ENCODE measurements at places on chromosomes 6 and 20.
A peak's percentile ranks its signal among the peaks of the same experiment; 100 is the strongest.

GRCh38 chr6:89410231-89410761 lies 1.8 kb downstream of the RRAGD start:
- no peak for DNase-seq

DNA sequence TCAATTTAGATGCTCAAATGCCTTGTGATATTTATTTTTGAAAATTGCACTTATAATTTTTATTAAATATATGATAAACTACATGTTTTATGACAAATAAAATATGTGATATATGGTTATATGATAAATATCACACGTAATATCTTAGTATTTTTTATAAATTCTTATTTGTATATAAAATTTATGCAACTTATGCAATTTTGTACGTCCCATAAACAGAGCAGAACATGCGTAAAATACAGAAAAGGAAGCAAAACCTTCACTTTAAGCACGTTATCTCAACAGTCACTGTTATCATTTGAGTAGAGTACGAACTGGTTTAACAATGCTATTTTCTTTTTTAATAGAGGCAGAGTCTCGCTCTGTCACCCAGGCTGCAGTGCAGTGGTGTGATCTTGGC lies 15.7 kb upstream of the ADRM1 start:
- no peak for DNase-seq

DNA sequence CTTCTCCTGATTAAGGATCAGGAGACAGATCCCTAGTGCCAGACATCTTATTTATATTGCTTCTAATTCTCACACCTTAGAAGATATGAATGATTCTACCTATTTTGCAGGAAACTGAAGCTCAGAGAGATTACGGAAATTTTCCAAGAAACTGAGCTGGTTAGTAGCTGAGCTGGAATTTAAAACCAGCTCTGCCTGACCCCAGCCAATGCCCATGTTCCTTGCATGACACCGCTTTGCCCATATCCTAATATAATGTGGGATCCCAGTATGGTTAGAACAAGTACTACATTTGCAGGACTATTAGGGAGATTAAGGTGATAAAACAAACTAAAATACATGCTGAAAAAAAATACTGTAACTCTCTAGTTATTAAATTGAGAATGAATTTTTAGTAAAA lies 1.9 kb downstream of the TMEM30A start:
- no peak for DNase-seq

DNA sequence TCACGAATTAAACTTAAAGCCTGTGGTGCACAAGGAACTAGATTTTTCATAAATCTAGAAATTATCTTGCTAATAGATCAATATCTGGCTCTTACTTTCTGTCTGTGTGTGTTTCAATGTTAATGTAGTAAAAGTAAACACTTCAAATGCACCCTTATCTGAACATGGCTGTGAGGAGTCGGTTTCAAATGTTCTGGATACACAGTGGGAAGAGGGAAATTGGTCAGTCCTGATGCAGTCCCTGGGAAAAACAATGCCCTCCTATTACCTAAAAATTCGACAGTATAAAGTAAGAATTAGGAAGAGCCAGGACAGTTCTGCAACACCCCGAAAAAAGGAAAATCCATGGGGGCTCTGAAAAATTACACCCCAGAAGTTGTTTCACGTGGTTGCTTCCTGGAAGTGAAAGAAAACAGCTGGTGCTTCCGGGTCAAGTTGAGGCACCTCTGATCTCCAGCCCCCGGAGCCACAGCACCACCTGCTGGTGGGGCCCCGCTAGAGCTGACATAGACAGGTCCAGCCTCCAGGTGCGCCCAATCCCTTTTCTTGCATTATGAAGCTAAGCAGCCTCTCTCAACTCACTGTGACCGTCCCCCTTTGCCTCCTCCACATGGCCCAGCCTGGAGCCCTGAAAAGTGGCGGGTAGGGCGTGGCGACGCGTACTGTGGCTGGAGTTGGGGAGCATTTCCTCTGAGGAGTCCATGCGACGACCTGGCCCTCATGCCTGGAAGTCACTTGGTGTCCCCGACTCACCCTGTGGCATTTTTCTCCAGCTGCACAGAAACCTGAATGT lies 8.3 kb downstream of the SEMG2 start:
- DNase-seq, result peak; percentile 49

DNA sequence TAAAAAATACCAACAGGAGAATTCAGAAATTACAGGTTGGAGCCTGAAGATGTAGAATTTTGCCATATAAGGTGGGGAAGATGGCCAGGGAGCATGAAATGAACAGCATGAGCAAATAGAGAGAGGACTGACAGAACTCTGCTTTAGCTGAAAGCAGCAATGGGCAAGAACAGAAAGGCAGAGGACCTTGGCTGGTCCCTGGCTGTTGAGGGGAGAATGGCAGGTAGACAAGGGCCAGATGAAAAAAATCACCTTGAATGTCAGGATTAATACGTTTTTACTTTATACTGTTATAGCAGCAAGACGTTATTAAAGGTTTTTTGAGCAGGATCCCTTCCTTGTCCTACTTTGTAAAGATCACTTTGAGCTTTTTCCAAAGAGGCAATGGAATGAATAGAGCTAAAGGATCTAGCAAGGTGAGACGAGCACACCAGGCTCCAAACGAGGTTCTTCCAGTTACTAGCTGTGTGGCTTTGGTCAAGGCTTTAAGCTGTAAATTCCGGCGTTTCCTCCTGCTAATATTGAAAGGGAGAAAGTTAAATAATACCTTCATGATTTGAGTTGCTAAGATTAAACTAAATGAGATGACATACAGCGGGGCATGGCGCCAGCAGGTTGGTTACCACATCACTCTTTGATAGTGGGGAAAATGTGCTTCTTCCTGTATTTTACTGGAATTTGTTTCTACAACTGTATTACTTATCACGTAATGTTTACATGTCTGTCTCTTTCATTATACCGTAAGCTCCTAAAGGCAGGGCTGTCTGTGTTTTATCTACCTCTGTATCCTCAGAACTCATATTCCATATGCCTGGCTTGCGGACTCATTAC lies 776 bp downstream of the PPIL1 start:
- peak; percentile 84 for DNase-seq

- no peak for DNase-seq
Measured at GRCh38 chr20:23095499-23095898, 9.4 kb upstream of the CD93 start.

DNA sequence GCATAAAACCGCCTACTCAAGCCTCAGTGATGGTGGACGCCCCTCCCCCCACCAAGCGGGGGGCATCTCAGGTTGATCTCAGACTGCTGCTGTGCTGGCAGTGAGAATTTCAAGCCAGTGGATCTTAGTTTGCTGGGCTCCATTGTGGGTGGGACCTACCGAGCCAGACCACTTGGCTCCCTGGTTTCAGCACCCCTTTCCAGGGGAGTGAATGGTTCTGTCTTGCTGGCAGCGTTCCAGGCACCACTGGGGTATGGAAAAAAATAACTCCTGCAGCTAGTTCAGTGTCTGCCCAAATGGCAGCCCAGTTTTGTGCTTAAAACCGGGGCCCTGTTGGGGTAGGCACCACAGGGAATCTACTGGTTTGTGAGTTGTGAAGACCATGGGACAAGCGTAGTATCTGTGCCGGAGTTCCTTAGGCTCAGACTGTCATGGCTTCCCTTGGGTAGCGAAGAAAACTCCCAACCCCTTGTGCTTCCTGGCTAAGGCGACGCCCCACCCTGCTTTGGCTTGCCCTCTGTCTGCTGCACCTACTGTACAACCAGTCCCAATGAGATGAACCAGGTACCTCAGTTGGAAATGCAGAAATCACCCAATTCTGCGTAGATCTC lies 1334.5 kb upstream of the ADGRB3 start:
- no peak for DNase-seq

GRCh38 chr6:154329350-154330170 lies 27.0 kb downstream of the IPCEF1 start:
- no peak for DNase-seq

DNA sequence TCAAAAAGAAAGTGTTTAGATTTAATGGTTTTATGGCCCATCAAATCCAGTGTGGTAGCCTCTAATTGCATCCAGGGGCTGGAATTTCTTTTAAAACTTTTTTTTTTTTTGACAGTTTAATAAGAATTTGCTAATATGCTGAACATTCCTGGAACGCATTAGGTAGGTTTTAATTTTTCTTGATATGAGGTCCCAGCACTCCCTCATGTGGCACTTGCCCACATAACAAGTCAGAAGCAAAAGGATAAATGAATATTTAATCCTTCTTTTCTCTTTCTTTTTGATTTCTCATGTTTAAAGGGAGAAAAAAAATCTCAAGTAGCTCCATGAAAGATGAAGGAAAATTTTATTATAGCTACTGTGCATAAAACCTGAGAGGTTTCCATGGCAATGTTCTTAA lies 13.5 kb downstream of the HAO1 start:
- DNase-seq, result no peak

DNA sequence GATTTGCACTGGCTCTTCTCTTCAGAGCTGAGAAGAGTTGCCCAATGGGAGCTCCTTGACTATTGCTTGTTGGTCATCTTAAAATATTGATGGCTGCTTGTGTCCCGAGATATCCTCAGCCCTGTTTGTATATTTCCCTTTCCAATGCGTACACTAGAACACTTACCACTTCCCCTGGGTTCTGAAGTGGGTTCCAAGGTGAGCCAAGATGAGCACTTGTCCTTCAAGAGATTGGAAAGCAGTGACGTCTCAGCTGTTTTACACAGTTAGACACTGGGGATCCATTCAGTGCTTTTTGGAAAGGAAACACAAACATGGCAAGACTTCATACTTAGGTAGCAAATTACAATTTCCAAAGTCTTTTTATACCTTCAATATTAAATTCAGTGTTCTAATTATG lies 716.4 kb upstream of the CITED2 start:
- no peak for DNase-seq

DNA sequence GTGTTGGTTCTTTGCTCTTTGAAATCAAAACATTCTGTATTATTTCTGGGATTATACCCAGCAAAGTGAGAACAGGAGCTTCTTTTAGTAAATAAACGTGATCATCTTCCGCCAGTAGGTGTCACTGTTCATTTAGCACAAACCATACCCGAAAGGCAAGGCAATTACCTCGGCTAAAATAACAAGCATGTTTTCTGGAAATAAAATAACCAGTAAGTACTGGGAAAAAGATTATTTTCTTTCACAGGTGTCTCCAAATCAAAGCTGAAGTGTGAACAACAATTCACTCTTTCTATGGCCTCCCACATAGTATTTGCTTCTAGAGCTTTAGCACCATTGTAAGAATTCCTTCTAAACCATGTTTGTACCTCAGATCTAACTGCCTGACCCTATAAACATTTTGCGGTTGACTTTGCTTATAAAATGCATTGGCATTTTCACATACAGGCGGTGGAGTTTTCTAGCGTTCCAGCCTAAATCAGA lies 144.6 kb upstream of the AGPAT4 start:
- DNase-seq, result peak; percentile 64

- DNase-seq, result no peak
Measured at GRCh38 chr6:53281518-53282215, 67.1 kb downstream of the ELOVL5 start.

GRCh38 chr6:7640607-7641577 lies 50.9 kb downstream of the SNRNP48 start:
- no peak for DNase-seq

GRCh38 chr6:116476002-116476678 lies 15.0 kb downstream of the CALHM6 start:
- no peak for DNase-seq

DNA sequence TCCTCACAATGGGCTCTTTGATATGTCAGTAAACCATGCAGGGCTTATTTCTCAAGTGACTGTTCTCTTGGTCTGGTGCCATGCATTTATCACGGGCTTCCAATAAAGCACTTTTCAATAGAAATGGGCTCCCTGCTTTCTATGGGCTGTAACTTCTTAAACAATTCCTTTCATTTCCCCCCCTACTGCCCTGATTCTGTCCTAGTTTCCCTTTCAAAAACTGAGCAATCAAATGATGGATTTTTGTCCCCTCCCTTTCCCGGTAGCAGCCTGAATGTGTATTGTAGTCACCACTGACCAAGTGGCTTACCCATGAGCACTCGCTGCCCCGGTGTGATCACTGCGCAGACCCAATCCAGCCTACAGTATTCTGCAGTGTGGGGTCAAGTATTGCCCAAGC lies 13.9 kb downstream of the RPS10 start:
- DNase-seq, result no peak

- no peak for DNase-seq
Measured at GRCh38 chr6:70315079-70315751, 12.3 kb upstream of the COL9A1 start.

DNA sequence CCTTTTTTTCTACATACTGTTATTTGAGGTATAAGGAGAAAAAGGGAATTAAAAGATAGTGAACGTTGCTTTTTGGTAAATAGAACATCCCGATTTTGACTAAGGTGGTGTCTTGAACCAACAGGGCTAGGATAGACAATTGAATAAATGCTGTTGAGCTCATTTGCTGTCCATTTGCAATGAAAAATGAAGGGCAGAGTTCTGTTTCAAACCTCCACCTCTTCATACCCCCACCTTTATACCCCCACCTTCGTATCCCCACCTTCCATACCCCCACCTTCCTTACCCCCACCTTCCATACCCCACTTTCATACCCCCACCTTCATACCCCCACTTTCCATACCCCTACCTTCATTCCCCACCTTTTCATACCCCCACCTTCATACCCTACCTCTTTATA lies 93.4 kb upstream of the NAA20 start:
- no peak for DNase-seq

DNA sequence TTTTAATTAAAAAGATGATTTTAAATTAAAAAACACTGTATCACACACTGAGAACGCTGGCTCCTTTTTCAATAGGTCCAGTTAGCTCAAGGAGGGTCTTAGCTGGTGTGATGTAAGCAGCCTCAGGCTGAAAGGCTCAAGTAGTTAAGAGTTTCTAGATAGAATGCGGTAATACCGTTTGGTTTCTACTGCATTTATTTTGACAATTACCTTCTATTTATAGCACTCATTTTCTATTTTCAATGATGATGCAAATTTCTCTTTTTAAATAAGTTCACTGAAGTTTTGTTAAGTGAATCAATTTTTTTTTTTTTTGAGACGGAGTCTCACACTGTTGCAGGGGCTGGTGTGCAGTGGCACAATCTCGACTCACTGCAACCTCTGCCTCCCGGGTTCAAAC lies 87.1 kb downstream of the PREX1 start:
- DNase-seq, result no peak

- no peak for DNase-seq
Measured at GRCh38 chr6:364609-365540, 26.7 kb upstream of the IRF4 start.
